Activated CD8-positive, alpha-beta T cell treated with anti-CD3 and anti-CD28 coated beads for 36 hours (primary cell): ENCODE measurements at places on chromosomes 3 and 15. TPM values are rescaled to one million over a fixed set of nuclear protein-coding genes. Genes with fewer than 3 reads are reported as not detected.

DNA sequence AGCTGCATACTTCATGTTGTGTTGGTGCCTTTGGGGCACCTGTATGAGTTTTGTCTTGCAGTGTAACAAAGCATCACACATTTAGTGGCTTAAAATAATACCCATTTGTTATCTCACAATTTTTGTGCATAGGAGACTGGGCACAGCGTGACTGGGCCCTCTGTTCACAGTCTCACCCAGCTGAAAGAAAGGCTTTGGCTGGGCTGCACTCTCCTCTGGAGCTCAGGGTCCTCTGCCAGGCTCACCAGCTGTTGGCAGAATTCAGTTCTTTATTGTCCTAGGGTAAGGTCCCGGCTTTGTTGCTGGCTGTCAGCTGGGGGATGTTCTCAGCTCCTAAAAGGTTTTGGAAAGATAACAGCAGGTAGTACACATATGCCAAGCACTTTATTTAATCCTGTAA is 263.3 kb downstream of the CLSTN2 start:
- no peaks in the 10 kb centered on the region for H3K4me1 ChIP-seq
- no peak overlapping the region for H3K4me3 ChIP-seq
- H3K27me3 ChIP-seq, result peaks cover 2% of the 10 kb centered on the region

- no peak for DNase-seq
- no peak overlapping the region for H3K4me3 ChIP-seq
- no peaks in the 10 kb centered on the region for H3K36me3 ChIP-seq
These were observed 642.3 kb downstream of the RBMS3 start for GRCh38 chr3:29922992-29923746.

- H3K4me3 ChIP-seq, result no peak overlapping the region
- no peak overlapping the region for H3K27ac ChIP-seq
- DNase-seq, result no peak
- peaks cover 20% of the 10 kb centered on the region for H3K36me3 ChIP-seq
- H3K4me1 ChIP-seq, result peaks cover 26% of the 10 kb centered on the region
- H3K27me3 ChIP-seq, result no peaks in the 10 kb centered on the region
These were observed 93.1 kb downstream of the STAG1 start for GRCh38 chr3:136658946-136659682.

DNA sequence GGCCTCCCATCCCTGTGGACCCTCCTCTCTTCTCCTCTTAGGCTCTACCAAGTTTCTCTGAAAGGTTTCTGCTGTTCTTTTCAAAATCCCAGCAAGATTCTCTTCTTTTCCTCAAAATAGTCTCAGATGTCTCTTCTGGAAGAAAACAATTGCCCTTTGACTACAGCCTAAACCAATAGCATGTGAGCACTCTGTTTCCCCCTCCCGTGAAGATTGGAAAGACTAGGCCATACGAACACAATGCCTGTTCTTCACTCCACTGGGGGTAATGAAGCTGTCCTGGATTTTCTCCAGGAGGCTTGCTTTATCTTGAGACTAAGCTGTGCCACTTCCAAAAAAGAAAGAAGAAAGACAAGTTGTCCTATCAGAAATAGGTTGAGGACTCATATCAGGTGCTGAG is 178.7 kb upstream of the MCTP2 start:
- H3K27ac ChIP-seq, result no peak overlapping the region
- H3K36me3 ChIP-seq, result no peaks in the 10 kb centered on the region
- no peak overlapping the region for H3K4me3 ChIP-seq
- no peaks in the 10 kb centered on the region for H3K4me1 ChIP-seq
- no peak for DNase-seq

Gene GPR62
- total RNA-seq, result not detected

- H3K27me3 ChIP-seq, result no peaks in the 10 kb centered on the region
- no peak for DNase-seq
- H3K27ac ChIP-seq, result no peak overlapping the region
- no peaks in the 10 kb centered on the region for H3K4me1 ChIP-seq
- H3K4me3 ChIP-seq, result no peak overlapping the region
- H3K36me3 ChIP-seq, result no peaks in the 10 kb centered on the region
These were observed 121.8 kb upstream of the CADM2 start for GRCh38 chr3:84836961-84837360.

DNA sequence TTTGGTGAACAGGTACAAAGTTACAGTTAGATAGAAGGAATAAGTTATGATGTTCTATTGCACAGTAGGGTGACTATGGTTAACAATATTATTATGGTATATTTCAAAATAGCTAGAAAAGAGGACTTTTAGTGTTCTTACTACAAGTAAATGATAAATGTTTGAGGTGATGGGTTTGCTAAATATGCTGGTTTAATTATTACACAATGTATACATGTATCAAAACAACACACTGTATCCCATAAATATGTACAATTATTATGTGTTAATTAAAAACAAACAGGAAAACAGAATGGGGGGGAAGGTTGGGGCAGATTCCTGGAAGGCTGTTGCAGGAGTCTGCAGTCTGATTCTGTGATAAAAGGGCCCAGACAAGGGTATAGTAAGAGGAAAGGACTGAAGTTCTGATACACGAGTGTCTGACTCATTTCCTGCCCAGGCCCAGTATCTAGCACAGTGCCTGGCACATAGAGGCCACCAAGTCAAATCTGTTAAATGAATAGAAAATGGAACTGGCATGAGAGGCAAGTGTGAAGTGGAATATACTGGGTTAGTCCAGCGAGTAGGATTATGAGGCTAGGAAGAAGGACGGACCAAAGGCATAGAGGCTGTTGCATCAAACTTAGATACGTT is 7.2 kb upstream of the ENTPD3 start:
- H3K27me3 ChIP-seq, result peaks cover 7% of the 10 kb centered on the region
- H3K27ac ChIP-seq, result no peak overlapping the region
- no peaks in the 10 kb centered on the region for H3K36me3 ChIP-seq

Gene SNX4
- 28.3 TPM for total RNA-seq

Gene GHSR
- not detected for total RNA-seq

Gene SCAMP5
- total RNA-seq, result 1.1 TPM

DNA sequence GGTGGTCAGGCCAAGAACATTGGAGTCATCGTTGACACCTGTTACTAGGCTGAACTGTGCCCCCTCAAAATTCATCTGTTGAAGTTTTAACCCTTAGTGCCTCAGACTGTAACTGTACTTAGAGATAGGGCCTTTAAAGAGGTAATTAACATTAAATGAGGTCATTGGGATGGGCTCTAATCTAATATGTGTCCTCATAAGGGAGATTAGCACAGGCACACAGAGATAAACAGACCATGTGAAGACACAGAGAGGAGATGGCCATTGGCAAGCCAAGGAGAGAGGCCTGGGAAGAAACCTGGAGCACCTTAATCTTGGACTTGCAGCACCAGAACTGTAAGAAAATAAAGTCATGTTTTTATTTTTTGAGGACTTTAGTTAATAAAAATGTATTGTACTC is 59.6 kb downstream of the PLCL2 start:
- no peak overlapping the region for H3K27ac ChIP-seq
- DNase-seq, result no peak
- no peak overlapping the region for H3K4me3 ChIP-seq
- peaks cover 12% of the 10 kb centered on the region for H3K36me3 ChIP-seq
- no peaks in the 10 kb centered on the region for H3K27me3 ChIP-seq

- H3K27me3 ChIP-seq, result no peaks in the 10 kb centered on the region
- no peak overlapping the region for H3K4me3 ChIP-seq
- H3K36me3 ChIP-seq, result no peaks in the 10 kb centered on the region
- H3K4me1 ChIP-seq, result no peaks in the 10 kb centered on the region
- H3K27ac ChIP-seq, result no peak overlapping the region
These were observed 764.2 kb upstream of the ARRDC4 start for GRCh38 chr15:97196048-97197014.

Gene CHDH
- 0.02 TPM for total RNA-seq

GRCh38 chr15:91342097-91342496 is 242.0 kb downstream of the SV2B start:
- H3K27me3 ChIP-seq, result peaks cover 4% of the 10 kb centered on the region
- peaks cover 3% of the 10 kb centered on the region for H3K4me1 ChIP-seq
- no peaks in the 10 kb centered on the region for H3K36me3 ChIP-seq
- no peak for DNase-seq
- H3K4me3 ChIP-seq, result no peak overlapping the region

DNA sequence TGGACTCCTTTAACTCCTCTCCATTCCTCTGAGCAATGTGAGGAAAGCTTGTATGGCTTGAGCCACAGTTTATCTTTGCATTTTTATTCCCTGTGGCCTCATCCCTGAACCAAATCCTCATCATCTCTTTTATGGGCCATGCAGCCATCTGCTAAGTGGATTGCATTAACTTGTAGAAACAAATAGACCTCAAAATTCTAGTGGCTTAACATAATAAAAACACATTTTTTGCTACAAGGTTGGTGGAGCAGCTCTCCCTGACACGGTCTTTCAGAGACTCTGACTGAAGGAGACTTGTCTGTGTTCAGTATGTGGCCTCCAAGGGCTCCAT is 135.3 kb downstream of the RPL22L1 start:
- no peaks in the 10 kb centered on the region for H3K4me1 ChIP-seq
- H3K36me3 ChIP-seq, result no peaks in the 10 kb centered on the region
- H3K4me3 ChIP-seq, result no peak overlapping the region
- peaks cover 31% of the 10 kb centered on the region for H3K27me3 ChIP-seq
- no peak for DNase-seq

DNA sequence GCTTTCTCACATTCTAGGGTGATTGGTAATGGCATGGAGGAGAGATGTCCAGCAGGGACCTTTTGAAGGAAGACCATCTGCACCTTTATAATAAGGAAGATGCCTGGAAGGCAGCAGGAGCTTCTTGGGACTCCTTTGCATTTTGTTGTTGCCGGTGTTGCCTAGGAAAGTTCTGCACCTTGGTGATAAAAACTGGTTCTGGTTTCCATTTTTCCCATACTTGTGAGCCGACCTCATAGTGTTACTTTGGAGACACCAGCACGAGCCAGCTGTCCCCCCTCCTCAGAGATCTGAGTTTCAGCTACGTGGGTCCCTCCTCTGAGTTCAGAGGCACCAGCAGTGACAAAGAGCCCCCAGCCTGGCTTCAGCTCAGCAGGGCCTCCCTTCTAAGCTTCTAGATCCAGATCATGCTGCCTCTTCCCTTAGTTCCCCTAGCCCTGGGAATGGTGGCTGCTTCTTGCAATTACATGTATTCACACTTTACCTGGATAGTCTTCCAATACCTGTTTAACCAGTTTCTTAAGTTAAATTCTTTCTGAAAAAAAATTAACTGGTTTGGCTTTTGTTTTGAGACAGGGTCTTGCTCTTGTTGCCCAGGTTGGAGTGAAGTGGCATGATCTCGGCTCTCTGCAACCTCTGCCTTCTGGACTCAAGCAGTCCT is 18.0 kb upstream of the FSTL1 start:
- H3K27ac ChIP-seq, result no peak overlapping the region
- H3K27me3 ChIP-seq, result peaks cover 10% of the 10 kb centered on the region
- no peaks in the 10 kb centered on the region for H3K4me1 ChIP-seq
- no peak for DNase-seq
- no peak overlapping the region for H3K4me3 ChIP-seq
- H3K36me3 ChIP-seq, result no peaks in the 10 kb centered on the region

Gene SIDT1
- 24.0 TPM for total RNA-seq

Gene SACM1L
- 52.6 TPM for total RNA-seq

GRCh38 chr3:194198938-194199337 is 63.0 kb downstream of the HES1 start:
- H3K27ac ChIP-seq, result no peak overlapping the region
- H3K27me3 ChIP-seq, result peaks cover 35% of the 10 kb centered on the region
- H3K4me3 ChIP-seq, result no peak overlapping the region
- no peaks in the 10 kb centered on the region for H3K36me3 ChIP-seq
- no peak for DNase-seq
- peaks cover 14% of the 10 kb centered on the region for H3K4me1 ChIP-seq

Gene GXYLT2
- total RNA-seq, result 0.11 TPM

DNA sequence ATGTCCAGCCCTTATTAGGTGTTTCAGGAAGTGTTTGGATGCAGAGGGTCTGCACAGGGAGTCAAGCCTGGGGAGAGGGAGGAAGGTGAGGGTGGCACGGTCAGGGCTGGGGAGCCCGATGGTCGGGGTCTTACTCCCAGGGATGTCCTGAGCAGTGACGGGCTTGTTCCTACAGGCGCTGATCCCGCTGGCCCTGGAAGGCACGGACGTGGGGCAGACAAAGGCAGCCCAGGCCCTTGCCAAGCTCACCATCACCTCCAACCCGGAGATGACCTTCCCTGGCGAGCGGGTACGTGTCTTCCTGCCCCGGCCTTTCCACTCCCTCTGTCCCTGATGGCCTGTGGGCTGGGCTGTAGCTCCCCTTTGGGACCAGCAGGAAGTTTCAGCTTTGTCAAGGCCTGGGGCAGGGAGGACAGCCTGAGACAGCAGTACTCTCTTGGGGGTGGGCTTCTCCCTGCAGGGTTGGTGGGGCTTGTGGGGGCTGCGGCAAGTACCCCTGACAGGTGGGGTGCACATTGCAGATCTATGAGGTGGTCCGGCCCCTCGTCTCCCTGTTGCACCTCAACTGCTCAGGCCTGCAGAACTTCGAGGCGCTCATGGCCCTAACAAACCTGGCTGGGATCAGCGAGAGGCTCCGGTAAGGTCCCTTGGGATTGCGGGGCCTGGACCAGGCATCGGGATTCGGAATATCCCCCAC is 4.6 kb upstream of the RCCD1 start:
- H3K27ac ChIP-seq, result no peak overlapping the region
- H3K36me3 ChIP-seq, result peaks cover 30% of the 10 kb centered on the region
- no peaks in the 10 kb centered on the region for H3K27me3 ChIP-seq
- H3K4me3 ChIP-seq, result no peak overlapping the region
- DNase-seq, result no peak
- H3K4me1 ChIP-seq, result peaks cover 2% of the 10 kb centered on the region

- peak; percentile 10 for DNase-seq
- peaks cover 2% of the 10 kb centered on the region for H3K27me3 ChIP-seq
- no peaks in the 10 kb centered on the region for H3K36me3 ChIP-seq
- peak overlapping the region; percentile 73 for H3K27ac ChIP-seq
- peak overlapping the region; percentile 54 for H3K4me3 ChIP-seq
These were observed 5.9 kb upstream of the ADGRG7 start for GRCh38 chr3:100603469-100603868.

Gene LRRC49
- not detected for total RNA-seq

Gene SCN11A
- not detected for total RNA-seq

DNA sequence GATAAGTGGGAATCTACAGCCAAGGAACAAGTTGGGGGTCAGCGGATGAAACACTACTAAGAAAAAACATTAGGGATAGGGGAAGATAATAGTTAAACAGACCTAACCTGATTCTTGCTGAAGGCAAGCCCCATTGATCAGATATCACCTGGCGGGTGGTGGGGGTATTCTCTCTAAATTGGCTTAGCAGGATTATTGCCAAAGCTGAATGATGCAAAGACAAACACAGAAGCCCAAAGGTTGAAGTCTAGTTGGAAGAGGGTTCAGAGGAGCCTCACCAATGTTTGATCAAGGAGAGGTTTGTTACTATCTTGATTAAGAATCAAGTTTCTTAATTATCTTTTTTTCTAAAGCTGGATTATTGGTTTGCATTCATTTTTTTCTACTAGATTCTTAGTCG is 371.9 kb upstream of the CNTN4 start:
- no peaks in the 10 kb centered on the region for H3K4me1 ChIP-seq
- no peaks in the 10 kb centered on the region for H3K27me3 ChIP-seq
- H3K36me3 ChIP-seq, result no peaks in the 10 kb centered on the region
- DNase-seq, result no peak
- H3K27ac ChIP-seq, result no peak overlapping the region
- no peak overlapping the region for H3K4me3 ChIP-seq

Gene MBD4
- 44.5 TPM for total RNA-seq

Gene CAND2
- 1.5 TPM for total RNA-seq
